ENCODE measurements at places on chromosomes 2 and 18. TPM values are rescaled to one million over a fixed set of nuclear protein-coding genes. Genes with fewer than 3 reads are reported as not detected.

ACSL3 gene
- total RNA-seq: 47.9 TPM

CPO gene
- not detected for total RNA-seq

CRACDL gene
- total RNA-seq: 1.2 TPM

LDLRAD4 gene
- total RNA-seq: 23.7 TPM

FBXO41 gene
- total RNA-seq: 16.6 TPM

NPHP1 gene
- 0.15 TPM for total RNA-seq

APLF gene
- 3.3 TPM for total RNA-seq

KLHL41 gene
- not detected for total RNA-seq

EPB41L3 gene
- total RNA-seq: 2.8 TPM

ACADL gene
- not detected for total RNA-seq

POU3F3 gene
- not detected for total RNA-seq

LYPD6B gene
- not detected for total RNA-seq

GPAT2 gene
- 9.8 TPM for total RNA-seq

CDCA7 gene
- total RNA-seq: 81.4 TPM

Data from T-helper 1 cell treated with Interleukin-12 subunit alpha and Interleukin-12 subunit beta and Interleukin-4 antibody, amounts not matched to agents 30 ng/mL and 1 ng/mL, for 36 hours (primary cell).